Fibroblast of upper back skin (primary cell): ENCODE measurements at places on chromosomes 6 and 20.

DNA sequence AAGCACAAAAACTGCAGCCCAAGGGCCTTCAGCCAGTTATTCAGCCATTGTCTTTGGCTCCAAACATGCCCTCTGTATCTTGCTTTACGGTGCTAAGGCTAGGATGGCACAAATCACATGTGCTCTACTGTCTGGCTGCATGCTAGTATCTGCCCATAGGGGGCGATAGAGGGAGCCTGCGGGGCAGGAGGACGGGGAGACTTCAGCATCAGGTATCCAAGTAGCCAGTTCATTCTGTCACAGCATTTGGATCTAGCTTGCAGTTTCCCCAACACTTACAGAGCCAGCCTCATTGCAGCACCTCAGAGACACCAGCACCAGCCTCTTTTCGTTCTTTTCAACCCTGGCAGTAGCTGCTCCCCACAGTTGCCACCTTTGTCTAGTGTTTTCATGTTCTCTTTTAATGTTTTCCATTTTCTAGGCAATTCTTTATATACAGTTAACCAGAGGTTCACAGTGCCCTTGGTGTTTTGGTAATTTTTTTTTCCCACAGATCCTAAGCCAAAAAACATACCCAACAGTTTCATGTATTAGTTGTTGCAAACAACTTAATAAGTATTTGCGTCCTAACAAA is 705.9 kb downstream of the PTPRT start:
- DNase-seq, result no peak

- peak; percentile 21 for DNase-seq
Observed at GRCh38 chr6:1700278-1700967, 90.7 kb downstream of the FOXC1 start.

- peak; percentile 56 for DNase-seq
Observed at GRCh38 chr6:158818581-158819212, 471 bp downstream of the EZR start.

DNA sequence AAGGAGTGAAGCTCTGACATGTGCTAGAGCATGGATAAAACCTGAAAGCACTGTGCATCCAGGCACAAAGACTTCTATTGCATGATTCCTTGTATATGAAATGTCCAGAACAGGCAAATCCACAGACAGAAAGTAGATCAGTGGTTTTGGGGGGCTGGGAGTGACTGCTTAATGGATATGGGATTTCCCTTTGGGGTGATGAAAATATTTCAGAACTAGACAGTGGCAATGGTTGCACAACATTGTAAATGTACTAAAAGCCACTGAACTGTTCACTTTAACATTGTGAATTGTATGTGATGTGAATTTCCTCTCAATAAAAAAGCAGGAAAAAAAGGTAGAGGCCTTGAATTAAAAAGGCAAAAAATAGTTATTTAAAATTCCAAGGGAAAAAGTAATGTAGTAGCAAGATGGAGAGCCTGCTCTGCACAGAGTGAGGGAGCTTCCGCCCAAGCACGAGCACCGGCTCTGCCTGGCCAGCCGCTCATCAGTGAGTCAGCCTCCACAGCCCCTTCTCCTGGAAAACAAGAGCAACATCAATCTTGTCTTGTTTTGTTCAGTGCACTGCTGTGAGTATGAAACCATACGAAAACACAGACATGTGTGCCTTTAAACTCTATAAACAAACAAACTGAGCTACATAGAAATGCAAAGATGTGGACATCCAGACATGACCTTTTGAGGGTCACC is 74.6 kb upstream of the THBS2 start:
- peak; percentile 75 for DNase-seq

GRCh38 chr20:7841971-7842310 is 98.3 kb downstream of the HAO1 start:
- peak; percentile 82 for DNase-seq

GRCh38 chr6:41682497-41683272 is 44.4 kb downstream of the MDFI start:
- no peak for DNase-seq

GRCh38 chr6:150681578-150682395 is 82.1 kb downstream of the PLEKHG1 start:
- DNase-seq, result no peak

GRCh38 chr20:24638591-24639548 is 169.4 kb downstream of the SYNDIG1 start:
- no peak for DNase-seq

- no peak for DNase-seq
Observed at GRCh38 chr6:37241775-37242428, 15.7 kb upstream of the TBC1D22B start.

DNA sequence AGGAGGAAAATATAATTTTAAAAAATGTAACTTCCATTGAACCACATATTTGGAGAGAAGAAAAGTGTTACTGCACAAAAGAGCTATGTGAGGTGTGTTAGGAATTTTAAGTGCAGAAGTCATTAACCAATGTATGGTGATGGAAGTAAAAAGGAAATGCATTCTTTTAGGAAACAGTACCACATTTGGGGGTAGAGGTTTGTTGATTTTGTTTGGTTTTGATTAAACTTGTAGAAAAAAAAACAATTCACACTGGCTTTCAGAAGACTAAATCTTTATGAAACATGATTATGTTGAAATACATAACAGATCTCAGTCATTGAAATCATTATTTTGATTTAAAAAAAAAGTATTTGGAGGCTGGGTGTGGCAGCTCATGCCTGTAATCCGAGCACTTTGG is 1287.0 kb upstream of the GJE1 start:
- DNase-seq, result peak; percentile 67

DNA sequence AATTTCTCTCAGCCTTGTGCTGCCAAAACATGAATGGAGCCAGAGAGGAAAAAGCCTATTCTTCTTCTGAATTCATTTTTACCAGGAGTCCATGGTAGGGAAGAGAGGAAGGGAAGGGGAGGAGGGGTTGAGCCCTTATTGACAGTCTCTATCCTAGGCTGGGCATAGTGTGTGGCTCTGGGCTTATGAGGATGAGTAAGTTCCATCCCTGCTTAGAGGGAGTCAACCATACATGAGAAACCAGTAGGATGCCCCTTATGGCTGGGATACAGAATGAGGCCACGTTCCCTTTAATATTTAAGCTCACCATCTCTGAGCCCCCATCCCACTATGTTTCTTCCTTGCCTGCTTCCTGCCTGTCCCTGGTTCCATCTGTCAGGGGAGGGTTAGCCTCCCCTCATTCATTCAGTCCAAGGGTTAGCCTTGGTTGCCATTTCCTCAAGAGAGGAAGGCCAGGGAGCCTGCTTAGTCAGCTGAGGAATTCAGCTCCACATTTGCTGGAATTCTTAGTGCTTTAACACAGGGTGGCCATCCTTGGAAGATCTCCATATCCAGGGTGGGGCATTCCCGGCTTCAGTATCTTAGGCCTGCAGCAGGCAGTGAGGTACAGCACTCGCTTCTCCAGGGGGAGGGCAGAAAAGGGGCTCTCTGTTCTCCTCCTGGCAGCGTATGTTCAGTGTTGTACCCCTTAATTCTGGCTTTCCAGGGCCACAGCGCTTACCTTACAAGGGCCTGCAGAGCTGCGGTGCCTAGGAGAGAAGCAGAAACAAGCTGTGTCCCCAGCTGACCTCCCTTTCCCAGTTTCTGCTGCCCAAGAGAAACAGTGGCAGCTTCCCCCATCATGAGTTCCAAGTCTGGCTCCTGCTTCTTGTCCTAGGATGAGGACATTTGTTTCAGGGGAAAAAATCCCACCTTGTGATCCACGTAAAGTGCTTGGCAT is 12.5 kb downstream of the SIRT5 start:
- DNase-seq, result peak; percentile 59

- peak; percentile 63 for DNase-seq
Observed at GRCh38 chr6:49556429-49556837, 6.0 kb downstream of the C6orf141 start.
